ENCODE measurements at places on chromosomes 1 and 21. TPM values are rescaled to one million over a fixed set of nuclear protein-coding genes. Genes with fewer than 3 reads are reported as not detected.

DNA sequence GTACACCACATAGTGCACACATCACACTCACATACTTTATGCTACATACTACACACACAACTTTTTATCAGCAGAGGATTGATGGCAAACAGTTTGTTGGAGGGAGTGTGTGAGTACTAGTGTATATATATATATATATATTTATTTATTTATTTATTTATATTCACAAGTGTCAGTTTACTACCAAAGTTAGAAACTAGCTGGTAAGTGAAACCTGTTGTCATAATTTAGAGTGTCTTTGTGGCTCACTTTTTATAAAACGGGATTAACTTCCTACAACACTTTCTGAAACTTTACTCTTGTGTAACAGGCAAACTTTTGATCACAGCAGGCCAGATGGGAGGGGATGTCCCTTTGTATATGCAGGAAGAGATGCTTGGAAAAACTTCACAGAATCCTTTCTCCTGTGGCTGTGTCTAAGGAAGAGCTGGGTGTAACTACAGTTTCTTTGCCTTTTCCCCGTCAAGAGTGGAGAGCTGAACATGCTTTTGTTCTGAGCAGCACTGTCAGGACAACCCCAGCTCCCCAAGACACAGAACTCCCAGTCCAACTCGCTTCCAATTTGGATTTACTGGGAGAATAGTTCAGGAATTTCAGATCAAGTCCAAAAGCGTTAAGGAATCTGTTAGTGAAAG, 1.9 kb upstream of the SAMD13 start:
- no peak for DNase-seq

- DNase-seq, result no peak
Measured at GRCh38 chr1:110107867-110108469, 4.3 kb upstream of the UBL4B start.

DNA sequence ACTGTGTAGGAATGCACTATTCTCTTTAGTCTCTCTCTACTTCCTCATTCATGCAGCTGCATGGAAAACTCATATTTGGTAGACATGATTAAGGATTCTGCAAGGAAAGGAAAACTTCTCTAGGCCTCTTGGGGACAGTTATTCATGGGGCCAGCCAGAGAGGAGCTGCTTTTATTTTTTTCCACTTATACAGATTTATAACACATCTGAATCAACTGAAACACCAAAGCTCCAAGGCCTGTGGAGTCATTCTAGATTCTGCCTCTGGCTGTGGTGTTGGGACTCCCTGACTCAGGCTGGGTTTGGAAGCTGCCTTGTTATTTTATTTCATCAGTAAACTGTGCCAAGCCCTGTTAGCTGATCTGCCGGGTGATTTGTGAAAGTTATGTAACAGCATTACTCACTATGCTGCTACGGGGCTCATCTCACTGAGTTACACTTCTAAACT, 83.9 kb upstream of the EDEM3 start:
- no peak for DNase-seq

Gene GPR37L1
- 0.06 TPM for total RNA-seq

- no peak for DNase-seq
Measured at GRCh38 chr1:236904892-236905741, 99.1 kb downstream of the MT1HL1 start.

Gene CFHR2
- total RNA-seq, result not detected

Gene IL23R
- total RNA-seq, result not detected

Gene NR1I3
- not detected for total RNA-seq

- peak; percentile 84 for DNase-seq
Measured at GRCh38 chr1:156025876-156026275, 5.1 kb upstream of the SSR2 start.

Gene ETV3L
- not detected for total RNA-seq

DNA sequence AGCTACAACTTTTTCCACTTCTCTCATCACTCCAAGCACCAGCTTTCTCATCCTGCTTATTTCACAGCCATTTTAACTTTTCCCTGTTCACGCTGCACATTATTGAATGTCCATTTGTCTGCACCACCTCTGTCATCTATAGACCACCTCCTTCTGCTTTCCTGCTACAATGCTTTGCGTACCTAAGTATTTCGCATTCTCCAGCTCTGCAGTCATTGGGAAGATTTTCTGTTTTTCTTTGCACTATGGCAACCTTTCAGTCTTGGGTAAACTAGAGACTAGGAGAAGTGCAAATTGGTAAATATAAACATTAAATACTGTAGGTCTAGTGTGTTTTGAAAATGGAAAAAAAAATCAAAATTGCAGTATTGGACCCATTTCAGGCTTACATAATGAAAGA, 835 bp downstream of the CCDC30 start:
- DNase-seq, result no peak

GRCh38 chr1:92755541-92756461, 29.1 kb downstream of the EVI5 start:
- no peak for DNase-seq

Gene NUP210L
- total RNA-seq, result not detected

Gene ANKRD65
- total RNA-seq, result 0.15 TPM

DNA sequence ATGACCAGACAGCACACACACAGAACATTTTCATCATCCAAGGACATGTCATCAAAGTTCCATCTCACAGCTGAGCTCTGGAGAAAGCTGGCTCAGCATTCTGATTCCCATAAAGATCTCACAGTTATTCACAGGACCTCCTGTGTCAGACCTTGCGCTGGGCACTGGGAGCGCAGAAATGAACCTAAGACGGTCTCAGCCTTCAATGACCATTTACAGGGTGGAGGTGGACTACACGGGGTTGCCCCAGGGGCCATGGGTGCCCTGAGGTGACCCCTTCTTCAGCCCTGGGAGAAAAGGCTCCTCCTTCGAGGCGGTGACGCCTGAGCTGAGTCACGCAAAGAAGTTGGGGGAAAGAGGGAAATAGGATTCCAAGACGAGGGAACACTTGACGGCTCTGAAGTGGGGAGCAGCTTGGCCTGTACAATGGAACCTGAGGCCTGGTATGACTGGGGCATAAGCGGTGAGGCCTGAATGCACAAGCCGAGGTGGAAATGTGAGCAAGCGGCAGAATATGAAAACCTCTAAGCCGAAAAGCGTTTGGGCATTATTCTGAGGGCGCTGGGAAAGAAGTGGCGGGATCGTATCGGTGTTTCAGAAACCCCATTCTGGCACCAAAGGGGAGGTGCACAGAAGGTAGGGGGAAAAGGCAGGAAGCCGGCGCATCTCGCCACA, 797 bp downstream of the CC2D1B start:
- DNase-seq, result peak; percentile 44

DNA sequence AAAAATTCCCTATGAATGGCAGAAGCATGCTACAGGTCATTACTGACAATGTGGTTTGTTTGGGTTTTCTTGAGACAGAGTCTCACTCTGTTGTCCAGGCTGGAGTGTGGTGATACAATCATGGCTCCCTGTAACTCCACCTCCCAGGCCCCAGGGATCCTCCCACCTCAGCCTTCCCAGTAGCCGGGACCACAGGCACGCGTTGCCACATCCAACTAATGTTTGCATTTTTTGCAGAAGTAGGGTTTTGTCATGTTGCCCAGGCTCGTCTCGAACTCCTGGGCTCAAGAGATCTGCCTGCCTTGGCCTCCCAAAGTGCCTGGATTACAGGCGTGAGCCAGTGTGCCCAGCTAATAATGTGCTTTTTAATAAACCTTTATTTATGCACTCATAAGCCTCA, 259.1 kb downstream of the NFIA start:
- DNase-seq, result no peak

Gene NBPF12
- 9.1 TPM for total RNA-seq

DNA sequence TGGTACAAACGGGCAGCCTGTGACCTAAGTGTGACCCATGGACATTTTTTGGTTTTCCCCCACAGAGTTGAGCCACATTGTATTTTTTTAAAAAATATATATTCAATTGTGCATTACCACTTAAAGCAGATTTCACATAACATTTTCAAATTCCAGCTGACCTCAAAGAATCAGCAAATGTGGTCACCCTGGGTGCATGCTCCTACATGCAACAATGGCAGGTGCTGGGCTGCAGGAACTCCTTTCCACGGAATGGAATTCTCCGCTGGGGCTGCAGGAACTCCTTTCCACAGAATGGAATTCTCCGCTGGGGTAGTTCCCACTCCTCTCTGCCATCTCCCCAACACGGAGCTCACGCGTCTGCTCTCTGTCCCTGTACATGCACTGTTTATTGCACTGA, 68.7 kb downstream of the MAP10 start:
- no peak for DNase-seq

Gene SRSF4
- total RNA-seq, result 73.2 TPM

Gene TRIM58
- 0.09 TPM for total RNA-seq

GRCh38 chr1:101667761-101668160, 329.0 kb downstream of the OLFM3 start:
- DNase-seq, result no peak
